Retina (tissue), 1 donor: ENCODE measurements at places on chromosomes 2 and 18.

DNA sequence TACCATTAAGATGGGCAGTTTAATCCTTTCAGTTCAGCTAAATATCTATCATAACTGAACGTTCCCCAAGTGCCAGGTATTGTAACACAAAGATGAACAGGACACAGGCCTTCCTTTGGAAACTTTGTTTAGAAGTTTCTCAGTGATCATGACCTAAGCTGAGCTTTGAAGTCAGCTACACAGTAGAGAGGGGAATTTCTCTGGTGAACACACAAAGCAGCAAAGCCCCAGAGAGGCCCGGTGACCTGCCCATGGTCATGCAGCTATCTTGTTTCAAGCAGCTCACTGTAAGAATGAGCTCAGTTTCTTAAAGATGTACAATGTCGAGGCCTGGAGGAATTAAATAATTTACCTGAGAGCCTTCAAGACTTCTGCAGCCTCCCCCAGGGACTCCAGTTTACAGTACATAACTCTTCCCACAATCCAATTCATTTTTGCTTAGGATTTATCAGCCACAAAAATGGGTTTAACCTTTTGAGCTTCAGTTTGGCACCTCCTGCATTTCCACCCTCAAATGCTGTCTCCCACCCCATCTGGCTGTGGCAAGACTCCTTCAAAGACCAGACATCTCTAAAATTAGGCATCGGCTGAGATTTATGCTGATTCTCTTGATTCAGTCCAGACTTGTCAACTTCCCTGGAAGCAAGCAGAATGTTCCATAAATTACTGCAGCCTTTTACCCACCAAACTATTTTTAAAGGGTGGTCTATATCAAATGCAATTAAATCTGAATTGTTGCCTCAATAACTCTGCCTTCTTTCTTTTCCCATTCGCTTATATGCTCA is 325.6 kb downstream of the TXNL1 start:
- DNase-seq, result peak; percentile 23

DNA sequence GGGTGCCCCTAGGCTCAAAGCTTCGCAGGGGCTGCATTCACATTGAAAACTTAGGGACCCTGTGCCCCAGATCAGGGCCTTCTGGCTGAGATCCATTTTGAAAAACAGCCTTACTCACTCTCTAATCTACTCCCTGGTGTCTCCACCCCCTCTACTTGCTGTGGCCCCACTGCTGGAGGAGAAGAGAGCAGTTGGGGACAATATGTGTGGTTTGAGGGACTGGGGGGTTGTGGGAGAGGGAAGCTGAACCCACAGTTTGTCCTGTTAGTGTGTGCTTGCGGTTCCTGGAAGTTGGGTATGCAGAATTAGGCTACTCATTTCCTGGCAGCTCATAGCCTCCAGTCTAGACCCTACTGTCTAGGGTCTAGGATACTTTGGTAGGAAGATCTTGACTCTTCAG is 211.4 kb downstream of the PRKCE start:
- DNase-seq, result no peak

GRCh38 chr2:211396815-211397214 is 840.4 kb downstream of the CPS1 start:
- DNase-seq, result no peak

GRCh38 chr2:118810766-118811165 is 36.7 kb downstream of the EN1 start:
- DNase-seq, result no peak

GRCh38 chr2:156164091-156164720 is 168.3 kb downstream of the NR4A2 start:
- peak; percentile 63 for DNase-seq

GRCh38 chr2:7476371-7476770 is 559.2 kb downstream of the RNF144A start:
- no peak for DNase-seq

DNA sequence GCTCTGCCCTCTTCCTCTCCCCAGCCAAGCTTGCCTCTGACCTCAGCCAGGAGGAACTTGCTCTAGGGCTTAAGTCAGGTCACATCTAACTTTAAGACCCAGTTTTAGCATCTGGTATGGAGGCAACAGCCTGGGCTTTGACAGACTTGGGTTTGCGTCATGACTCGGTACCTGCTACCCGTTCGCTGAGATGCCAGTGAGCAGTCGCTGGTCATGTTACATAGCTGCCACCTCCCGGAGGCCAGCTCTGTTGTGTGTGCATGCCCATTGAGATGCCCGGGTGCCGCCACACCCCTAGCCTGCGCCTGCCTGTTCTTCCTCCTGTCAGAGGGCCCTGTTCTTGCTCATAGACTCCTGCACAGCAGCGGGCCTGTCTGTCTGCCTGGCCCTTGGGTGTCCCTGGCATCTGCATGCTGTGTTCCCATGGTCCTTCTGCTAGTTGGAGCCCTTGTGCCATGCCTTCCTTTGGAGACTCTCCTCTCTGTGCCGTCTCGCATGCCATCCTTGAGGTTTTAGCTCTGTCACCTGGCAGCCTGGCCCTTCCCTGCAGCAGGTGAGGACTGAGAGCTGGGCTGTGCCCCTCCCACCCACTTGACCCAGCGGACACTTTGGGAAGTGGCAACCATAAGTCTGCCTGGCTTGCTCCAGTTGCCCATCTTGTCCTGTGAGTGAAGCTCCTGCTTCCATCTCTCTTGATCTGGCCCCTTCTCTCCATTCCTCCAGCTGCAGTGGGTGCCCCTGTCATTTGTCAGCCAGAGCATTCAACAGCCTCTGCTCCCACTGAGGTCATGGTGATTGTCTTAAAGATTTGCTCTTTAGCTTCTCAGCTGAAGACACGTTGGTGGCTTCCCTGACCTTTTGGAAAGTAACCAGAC is 24.9 kb downstream of the ASAP2 start:
- no peak for DNase-seq

DNA sequence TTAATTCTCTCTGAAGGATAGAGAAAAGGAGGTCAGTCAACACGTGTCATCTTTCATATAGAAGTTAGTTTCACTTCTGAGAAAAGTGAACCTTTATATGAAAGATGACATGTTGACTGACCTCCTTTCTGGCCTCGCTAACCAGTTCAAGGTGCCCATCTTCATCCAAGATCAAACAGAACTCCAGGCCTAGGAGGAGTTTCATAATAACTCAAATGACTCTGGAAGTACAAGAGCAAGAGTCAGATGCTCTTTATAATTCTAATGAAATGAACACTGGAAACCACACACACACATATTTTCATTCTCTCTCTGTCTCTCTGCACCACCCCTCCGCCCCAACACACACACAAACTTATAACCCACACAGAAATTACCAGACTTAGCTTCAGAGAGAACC is 16.3 kb downstream of the ANKRD44 start:
- DNase-seq, result no peak

- no peak for DNase-seq
Observed at GRCh38 chr2:24731923-24732322, 61.3 kb downstream of the PTRHD1 start.

DNA sequence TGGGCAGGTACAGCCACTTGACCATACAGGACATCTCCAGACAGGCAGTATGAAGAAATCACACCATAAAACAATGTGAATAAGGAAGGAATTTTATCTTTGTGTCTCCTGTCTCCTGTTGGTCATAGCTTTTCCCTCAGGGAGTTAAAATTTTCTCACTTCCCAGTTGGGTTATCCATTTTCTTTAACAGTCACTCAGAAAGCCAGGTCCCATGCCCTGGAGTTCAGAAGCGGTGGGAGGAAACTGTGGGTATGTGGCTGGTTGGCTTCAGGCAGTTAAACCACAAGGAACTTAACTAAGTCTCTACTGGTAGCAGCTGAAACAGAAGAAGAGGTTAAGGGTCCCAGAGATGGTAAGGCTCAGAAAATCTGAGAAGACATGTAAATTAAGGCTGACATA is 6.5 kb upstream of the SMAD2 start:
- DNase-seq, result no peak

DNA sequence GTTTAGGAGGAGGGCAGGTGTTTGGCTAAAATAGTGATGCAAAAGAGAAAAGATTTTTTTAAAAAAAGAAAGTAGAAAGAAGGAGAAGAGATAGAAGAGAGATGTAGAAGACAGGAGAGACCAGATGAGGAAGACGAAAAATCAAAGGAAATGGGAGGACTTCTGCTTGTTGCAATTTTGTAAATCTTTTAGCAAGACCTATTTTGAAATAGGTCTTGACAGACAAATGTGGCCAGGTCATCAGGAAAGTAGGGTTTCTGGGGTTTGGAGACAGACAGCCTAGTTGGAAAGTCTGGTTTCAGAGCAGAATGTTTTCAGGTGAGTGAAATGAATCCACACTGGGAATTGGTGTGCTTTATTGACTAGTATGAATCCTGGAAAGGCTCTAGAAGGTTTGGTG is 104.5 kb upstream of the CAVIN2 start:
- no peak for DNase-seq

- DNase-seq, result no peak
Observed at GRCh38 chr2:110682267-110682666, 4.4 kb upstream of the BUB1 start.

GRCh38 chr2:241617431-241618154 is 19.4 kb downstream of the THAP4 start:
- peak; percentile 38 for DNase-seq
